Activated CD4-positive, alpha-beta T cell treated with anti-CD3 and anti-CD28 coated beads, Interleukin-2, amount 50 U/mL, for 48 hours (primary cell): ENCODE measurements at places on chromosomes 2 and 18.
A peak's percentile ranks its signal among the peaks of the same experiment; 100 is the strongest.

GRCh38 chr18:38007676-38008330 is 442.2 kb upstream of the CELF4 start:
- no peak for DNase-seq

GRCh38 chr2:151869291-151869690 is 41.1 kb upstream of the ARL5A start:
- no peak for DNase-seq

- no peak for DNase-seq
Observed at GRCh38 chr2:111053266-111053665, 67.4 kb upstream of the BCL2L11 start.

- DNase-seq = no peak
Observed at GRCh38 chr2:86025229-86025820, 80.4 kb downstream of the POLR1A start.

DNA sequence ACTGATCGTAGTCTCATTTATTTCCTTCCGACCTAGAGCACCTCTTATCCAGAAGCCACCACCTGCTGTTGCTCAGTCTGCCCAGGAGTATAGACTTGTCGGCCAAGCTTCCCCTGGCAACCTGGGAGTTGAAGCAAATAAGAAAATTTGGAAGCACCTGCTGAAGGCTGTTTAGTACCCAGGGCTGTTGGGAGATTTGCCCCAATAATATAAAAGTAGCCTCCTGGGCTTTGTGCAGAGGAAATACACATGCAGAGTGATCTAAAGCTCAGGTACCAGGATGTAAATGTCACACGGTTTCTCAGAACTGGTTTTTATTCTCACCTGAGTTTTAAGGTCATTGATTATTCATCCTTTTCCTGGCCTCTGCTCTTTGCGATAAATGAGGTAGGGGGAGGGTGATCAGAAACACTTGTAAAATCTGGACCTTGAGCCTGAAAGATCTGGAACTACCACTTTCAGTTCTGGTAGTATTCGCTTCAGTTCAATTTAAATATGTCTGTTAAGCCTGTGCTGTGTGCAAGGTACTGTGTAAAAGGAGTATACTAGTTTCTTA is 789 bp upstream of the COX7A2L start:
- DNase-seq = no peak

GRCh38 chr18:75208836-75209128 is 157 bp downstream of the PTGR3 start:
- peak; percentile 43 for DNase-seq

GRCh38 chr2:67867735-67868134 is 195.1 kb downstream of the C1D start:
- DNase-seq = no peak
